ENCODE measurements at places on chromosomes 6 and 20.

DNA sequence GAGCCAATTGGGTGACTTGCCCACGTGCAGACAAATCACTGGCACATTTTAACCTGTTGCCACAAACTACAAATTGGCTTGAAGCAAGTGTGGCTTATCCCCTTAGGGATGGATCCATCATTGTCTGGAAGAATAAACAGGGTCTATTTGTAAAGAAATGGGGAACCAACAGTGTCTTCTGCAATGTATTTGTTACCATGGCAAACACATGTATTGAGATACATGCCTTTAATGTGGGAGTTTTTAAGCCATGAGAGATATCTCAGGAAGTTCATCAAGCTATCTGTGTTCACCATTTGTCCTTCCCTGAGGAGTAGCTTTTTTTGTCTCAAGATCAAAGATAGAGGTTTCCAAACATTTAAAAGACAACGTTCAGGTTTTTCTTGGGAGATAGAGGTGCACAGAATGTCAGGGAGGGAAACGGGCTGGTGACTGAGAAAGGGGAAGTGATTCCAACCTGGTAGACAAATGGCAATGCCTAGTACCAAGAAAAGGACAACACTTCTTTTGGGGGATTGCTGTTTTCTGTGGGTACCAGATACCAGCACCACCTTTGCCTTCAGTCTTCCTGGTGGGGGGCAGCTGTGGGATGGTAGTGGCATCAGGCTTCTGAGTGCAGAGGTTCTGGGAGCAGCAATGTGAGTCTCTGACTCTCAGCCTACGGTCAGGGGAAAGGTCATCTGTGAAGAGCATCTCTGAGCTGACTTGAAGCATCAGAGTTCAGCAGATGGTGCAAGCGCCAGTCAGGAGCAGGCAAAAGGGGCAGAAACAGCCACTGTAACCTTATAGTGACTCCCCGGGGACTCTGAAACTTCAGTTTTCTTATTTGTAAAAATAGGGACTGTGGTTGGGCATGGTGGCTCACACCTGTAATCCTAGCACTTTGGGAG, 20.1 kb upstream of the BCAS1 start:
- no peak for DNase-seq

- DNase-seq, result no peak
Measured at GRCh38 chr6:13454286-13455221, 32.8 kb downstream of the GFOD1 start.

- no peak for DNase-seq
Measured at GRCh38 chr20:221258-221830, 5.7 kb upstream of the DEFB129 start.

DNA sequence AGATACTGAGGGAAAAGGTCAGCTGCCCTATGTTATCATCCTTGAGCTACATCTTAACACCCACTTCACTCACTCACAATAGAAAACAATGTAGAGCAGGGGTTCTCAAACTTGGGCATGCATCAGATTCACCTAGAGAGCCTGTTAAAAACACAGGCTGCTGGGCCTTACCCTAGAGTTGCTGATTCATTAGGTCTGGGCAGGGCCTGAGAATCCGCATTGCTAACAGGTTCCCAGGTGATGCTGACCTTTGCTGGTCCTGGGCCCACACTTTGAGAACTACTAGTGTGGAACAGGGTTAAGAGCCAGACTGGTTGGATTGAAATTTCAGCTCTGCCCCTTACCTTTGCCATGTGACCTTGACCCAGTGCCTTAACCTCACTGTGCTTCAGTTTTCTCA, 25.1 kb downstream of the RSPO4 start:
- DNase-seq, result no peak

DNA sequence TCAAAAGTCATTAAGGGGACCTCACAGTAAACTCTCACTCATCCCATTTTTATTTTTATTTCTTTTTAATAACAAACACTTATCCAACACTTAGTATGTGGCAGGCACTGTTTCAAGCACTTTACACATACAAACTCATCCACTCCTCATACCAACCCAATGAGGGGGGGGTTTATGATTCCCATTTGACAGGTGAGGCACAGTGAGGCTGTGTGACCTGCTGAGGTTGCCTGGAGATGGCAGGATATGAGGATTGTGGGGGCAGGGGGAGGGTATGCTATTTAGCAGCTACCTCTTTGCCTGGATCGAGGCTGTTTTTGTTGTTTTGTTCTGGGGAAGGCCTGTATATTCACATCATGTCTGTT, 219.8 kb downstream of the KIF16B start:
- DNase-seq, result no peak

Measured in NCI-H510A (cell line).